ENCODE measurements at places on chromosomes 7 and 10. TPM values are rescaled to one million over a fixed set of nuclear protein-coding genes. Genes with fewer than 3 reads are reported as not detected.
A peak's percentile ranks its signal among the peaks of the same experiment; 100 is the strongest.

Gene MYPN
- total RNA-seq: not detected

DNA sequence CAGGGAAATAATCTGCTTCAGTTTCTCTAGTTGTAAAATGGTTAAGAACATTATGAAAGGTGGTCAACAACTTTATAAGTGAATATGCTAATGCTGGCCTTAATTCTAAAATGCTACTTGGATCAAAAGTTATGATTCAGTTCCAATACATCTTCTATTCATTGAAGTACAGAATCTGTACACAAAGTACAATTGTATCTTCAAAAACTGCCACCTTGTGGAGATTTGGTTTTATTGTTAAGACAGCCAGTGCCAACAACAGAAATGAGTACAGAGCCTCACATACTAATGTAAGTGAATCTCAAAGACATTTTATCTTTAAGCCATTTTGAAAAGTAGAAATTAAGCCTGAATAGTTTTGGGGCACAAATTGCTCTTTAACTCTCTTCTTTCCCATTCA lies 194.0 kb downstream of the CFTR start:
- peak; percentile 21 for DNase-seq

DNA sequence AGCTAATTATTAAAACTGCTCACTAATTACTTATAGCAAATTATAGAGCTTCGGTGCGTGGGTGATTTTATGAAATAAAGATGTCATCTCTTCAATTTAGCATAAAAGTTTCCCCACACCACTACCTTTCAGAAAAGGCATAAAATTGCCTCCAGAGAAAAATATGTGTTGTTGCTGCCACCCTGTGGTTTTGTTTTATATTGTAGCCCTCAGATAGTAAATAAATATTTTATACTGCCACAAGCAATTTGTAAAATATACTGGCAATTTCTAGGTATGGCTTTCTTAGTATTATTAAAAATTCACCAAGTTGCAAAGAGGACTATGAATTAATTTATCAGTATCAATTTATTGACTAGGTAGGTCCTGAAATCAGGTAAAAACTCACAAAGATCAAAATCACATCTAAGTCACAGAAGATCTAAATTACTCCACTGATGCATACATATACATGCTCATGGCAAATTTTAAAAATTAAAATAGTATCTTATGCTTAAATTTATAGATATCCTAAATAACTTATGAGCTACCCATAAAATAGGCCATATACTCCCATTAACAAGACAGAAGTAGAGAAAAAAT lies 26.5 kb downstream of the ASNS start:
- DNase-seq: peak; percentile 14

- peak; percentile 34 for DNase-seq
These were observed 27.0 kb downstream of the MMD2 start for GRCh38 chr7:4931943-4932342.

- no peak for DNase-seq
These were observed 227.8 kb downstream of the CELF2 start for GRCh38 chr10:11245510-11245909.

Gene SPDYE16
- under 0.01 TPM for total RNA-seq

Gene CPA5
- total RNA-seq: not detected

- DNase-seq: no peak
These were observed 3.2 kb upstream of the NCOA4 start for GRCh38 chr10:46033602-46034011.

- DNase-seq: no peak
These were observed 1.3 kb downstream of the MIOS start for GRCh38 chr7:7567898-7568531.

Gene CYP2C19
- not detected for total RNA-seq

DNA sequence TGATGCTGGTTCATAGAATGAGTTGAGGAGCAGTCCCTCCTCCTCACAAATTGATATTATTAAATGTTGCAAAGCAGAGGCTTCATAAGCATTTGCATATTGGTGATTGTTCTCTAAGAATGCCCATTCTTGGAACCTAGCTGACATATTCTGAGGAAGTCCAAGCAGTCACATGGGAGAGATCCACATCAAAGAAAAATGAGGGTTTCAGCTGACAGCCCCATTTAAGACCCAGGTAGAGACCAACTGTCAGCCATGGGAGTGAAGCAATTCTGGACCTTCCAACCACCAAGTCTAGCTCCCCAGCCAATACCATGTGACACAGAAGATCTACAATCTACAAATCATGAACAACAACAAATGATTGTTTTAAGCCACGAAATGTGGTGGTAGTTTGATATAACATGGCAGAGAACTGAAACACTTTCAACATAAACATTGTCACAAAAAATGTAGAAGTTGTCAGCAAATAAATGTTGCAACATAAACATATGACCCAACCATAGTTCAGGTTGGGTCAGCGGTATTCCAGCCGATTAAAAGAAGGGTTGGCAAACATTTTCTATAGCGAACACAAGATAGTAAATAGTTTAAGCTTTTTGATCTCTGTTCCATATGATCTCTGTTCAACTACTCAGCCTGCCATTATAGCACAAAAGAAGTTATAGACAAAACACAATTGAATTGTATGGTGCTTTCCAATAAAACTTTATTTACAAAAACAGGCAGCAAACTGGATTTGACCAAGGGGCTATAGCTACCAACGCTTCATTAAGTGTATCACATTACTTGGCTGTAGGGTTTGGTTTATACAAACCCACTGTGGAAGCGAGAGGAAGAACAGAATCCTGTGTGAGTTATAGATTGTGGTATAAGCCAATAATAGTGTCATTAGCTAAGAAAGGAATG lies 41.4 kb upstream of the MPP7 start:
- no peak for DNase-seq

Gene HSPA14
- 5.7 TPM for total RNA-seq

DNA sequence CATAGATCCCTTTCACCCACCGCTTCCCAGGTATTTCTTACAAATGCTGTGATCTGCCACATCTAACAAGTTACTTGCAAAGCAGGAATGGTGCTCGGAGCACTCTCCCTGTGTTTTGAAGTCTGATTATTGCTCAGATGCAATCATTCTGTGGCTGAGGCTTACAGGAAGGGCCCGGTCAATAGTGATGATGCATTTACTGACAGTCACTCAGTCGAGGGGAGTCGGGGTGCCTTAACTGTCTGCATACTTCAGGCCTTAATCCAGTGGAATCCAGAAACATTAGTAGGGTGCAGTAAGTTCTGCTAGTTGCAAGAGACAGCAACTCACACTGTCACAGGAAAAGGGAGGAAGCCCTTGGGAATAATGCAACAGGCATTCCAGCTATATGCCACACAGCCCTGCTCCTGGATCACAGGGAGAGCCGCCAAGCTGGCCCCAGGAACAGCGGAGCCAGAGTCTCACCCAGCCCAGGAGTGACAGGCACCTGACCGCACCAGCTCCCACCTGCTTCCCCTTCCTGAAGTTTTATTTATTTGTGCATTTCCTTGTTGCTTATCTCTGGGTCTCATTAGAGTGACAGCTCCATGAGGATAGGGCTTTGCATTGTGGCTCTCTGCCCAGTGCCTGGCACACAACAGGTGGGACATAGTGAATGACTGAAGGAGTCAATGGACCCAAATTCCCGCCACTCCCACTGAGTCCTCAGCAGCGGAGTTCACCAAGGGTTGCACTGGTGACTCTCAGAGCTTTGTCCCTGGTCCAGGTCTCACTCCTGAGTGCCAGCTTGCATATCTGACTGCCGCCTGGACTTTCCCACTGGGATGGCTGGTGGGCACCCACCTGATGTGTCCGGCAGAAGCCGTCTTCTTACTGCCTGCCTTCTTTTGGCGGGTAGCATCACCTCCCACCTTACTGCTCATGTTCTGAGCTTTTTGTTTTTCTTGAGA lies 212.5 kb upstream of the SH2B2 start:
- DNase-seq: no peak

Gene IFIT1
- 4.6 TPM for total RNA-seq

Gene GIMAP1
- 15.9 TPM for total RNA-seq

DNA sequence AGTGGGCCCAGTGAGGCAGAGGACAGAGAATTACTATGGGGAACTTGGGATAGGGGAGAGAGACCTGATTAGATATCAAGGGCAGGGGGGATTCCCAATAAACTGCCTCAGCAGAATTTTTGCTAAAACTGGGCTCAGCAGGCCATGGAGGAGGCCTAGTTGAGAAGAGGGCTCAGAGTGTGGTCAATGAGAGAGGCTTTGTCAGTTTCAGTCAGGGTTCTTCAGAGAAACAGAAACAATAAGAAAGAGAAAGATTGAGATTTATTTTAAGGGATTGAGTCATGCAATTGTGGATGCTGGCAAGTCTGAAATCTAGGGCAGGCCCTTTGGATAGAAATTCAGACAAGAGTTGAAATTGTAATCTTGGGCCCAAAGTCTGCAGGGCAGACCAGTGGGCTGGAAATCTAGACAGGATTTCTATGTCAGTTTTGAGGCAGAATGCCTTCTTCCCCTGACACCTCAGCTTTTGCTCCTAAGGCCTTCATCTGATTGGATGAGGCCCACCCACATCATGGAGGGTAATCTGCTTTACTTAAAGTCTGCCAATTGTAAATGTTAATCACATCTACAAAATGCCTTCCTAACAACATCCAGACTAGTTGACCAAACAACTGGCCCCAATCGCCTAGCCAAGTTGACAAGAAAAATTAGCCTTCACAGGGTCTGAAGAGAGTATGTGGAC lies 33.5 kb upstream of the CCSER2 start:
- DNase-seq: no peak

- no peak for DNase-seq
These were observed 138.2 kb upstream of the TMEM229A start for GRCh38 chr7:124171068-124171467.

Gene HPS1
- total RNA-seq: 50.1 TPM

Gene FAM131B
- total RNA-seq: 0.81 TPM

- DNase-seq: no peak
These were observed 64.2 kb upstream of the DNAJB6 start for GRCh38 chr7:157272351-157273207.

Gene ASB4
- not detected for total RNA-seq

Gene CYP26A1
- not detected for total RNA-seq

DNA sequence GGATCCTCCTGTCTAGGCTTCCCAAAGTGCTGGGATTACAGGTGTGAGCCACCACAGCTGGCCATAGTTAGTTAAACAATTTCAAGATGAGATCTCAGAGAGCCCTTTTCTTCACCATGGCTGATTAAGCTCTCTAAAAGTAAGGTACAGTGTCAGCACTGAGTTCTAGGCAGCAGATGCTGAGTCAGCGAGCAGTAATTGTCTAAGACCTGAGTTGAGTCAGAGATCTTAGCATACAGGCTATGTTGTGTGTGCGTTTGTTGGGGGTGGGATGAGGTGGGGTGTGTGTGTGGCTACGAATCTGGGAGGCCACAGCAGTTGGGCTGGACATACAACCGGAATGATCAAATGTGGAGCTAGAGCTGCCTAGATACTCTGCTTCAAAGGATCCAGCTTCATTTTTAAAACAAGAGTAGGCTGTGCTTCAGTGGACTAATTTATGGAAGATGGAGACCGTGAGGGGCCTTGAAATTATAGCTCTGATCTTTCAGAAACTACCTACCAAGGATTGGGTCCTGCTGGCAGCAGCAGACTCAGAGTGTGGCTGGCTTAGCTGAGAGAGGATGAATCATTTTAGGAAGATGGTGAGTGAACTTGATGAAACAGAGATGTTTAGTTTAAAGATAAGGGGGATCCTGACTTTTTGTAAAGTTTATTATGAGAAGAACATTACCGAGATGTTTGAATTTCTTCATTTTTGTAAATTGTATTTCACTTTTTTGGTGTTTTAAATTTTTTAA lies 17.5 kb upstream of the MTPN start:
- no peak for DNase-seq

Gene NUP205
- 36.9 TPM for total RNA-seq

DNA sequence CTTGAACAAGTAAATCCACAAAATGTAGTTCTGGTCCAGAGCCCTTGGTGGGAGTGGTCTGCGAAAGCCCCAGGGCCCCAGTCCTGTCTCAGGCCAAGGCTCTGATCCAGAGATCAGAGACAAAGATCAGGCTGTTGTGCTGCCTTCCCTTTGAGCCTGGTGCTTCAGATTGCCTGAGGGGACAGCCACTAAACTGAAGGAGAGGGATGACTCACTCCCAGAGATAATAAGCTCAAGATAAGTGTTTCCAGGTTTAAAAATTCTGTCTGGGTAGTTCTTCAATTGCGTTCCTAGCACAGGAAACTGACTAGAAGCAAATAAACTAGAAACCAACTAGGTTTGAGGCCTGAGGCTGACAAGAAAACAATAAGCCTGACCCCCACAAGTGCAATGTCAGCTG lies 190.2 kb downstream of the RAMP3 start:
- no peak for DNase-seq

DNA sequence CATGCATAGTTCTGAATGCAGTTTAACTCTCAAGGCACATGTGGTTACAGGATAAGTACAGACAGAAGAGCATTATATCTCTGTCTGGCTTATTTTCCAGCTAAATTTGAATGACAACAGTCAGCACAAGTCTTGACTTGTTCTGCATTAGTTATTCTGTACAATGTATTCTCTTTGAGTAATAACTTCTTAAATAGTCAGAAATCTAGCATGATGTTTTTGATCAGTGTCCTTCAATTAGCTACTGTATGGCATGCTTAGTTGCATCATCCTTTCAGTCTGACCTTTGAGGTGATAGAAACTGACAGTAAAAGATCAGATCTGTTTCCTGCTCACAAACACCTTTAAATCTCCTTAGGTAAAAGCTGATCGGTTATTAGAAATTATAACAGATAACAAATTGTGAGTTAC lies 118.1 kb downstream of the ARL4A start:
- DNase-seq: no peak

Gene PTF1A
- total RNA-seq: not detected

GRCh38 chr7:30678805-30679204 lies 3.5 kb downstream of the CRHR2 start:
- no peak for DNase-seq

Gene CRHR2
- not detected for total RNA-seq

Gene CTAGE15
- total RNA-seq: under 0.01 TPM
